ENCODE measurements at places on chromosomes 13 and 19.

DNA sequence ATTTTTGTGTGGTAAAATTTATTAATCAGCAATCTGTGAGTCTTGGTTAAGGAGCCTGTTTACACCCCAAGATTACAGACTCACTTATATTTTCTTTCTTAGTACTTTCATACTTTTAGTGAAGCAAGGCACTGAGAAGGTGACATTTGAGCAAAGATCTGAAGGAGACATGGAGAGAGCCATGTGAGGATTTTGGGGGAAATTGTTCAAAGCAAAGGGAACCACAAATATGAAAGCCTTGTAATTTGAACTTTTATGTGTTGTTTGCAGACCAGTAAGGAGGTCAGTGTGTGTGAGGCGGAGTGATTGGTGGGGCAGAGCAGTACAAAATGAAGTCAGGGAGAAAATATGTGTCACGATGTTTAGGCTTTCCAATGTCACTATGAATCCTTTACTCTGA lies 140.7 kb upstream of the KLF12 start:
- DNase-seq, result no peak

GRCh38 chr19:18086590-18087138 lies at the start of gene IL12RB1:
TSS of gene IL12RB1 (minus strand) at chr19:18086934. CDS start at chr19:18086823, 111 bp downstream.
- peak; percentile 51 for DNase-seq

GRCh38 chr19:44585371-44586133 lies 27.8 kb upstream of the IGSF23 start:
- no peak for DNase-seq

- DNase-seq, result no peak
Measured at GRCh38 chr13:101631395-101631794, 178.9 kb downstream of the ITGBL1 start.

DNA sequence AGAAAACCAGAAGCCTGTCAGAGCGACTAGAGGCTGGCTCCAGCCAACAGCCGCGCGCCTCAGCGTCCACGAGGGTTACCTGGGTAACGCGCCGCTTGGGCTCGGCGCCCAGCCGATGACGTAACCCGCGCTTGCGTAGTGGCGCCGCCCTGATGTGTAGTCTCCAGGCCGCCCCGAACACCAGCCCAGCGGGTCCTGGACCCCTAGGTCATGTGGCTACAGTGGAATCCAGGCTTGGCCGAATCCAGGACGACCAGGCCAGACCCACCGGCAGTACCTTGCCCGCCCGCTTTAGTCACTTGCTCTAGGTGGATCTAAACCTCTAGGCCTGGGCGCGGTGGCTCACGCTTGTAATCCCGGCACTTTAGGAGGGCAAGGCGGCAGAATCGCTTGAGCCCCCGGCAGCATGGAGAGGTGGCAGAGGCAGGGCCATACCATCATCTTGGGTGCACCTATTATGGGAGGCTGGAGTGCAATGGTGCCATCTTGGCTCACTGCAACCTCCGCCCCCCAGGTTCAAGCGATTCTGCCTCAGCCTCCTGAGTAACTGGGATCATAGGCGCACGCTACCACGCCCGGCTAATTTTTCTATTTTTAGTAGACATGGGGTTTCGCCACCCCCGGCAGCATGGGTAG lies 7.2 kb upstream of the ZNF606 start:
- peak; percentile 51 for DNase-seq

All from activated CD4-positive, CD25-positive, alpha-beta regulatory T cell treated with anti-CD3 and anti-CD28 coated beads, Interleukin-2, amount 50 U/mL, for 72 hours (primary cell).